ENCODE measurements at places on chromosomes 2 and 18. TPM values are rescaled to one million over a fixed set of nuclear protein-coding genes. Genes with fewer than 3 reads are reported as not detected.
A peak's percentile ranks its signal among the peaks of the same experiment; 100 is the strongest.

DNA sequence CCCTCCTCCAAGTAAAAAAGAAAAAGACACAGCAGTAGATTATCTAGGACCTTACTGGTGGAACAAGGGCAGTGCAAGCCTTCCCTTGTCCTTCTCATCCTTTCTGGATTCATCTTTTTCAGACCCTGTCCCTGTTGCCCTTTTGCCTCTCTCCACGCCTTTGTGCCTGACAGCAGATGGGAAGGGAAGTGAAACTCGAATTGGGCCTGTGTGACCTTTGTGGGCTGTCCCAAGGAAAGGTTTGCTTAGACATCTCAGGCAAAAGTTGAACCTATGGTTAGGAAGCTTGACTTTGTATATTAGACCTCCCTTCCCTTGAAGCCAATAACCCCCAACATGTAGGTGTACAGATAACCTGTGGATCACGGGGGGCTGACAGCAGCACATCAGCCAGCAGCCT is 185.3 kb downstream of the PRKCE start:
- no peak for DNase-seq

DNA sequence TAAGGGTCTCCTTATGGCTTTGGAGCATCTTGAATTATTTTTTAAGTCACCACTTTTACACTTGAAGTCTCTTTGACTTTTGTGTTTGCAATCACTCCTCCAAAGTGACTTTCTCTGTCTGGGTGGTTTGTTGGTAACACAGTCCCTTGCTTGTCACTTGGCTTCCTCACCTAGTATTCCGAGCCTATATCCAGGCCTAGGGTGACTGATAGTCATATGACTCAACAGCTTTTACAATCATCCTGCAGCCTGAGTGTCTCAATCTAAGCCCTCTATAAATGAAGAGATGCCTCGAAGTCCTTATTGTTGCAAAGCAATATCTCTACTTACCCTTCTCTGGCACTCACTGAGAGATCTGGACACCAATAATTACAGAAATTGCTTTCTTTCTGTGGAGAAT is 53.9 kb upstream of the SETBP1 start:
- no peak for DNase-seq

- DNase-seq, result no peak
Observed at GRCh38 chr18:40875101-40875615, 1079.9 kb upstream of the PIK3C3 start.

DNA sequence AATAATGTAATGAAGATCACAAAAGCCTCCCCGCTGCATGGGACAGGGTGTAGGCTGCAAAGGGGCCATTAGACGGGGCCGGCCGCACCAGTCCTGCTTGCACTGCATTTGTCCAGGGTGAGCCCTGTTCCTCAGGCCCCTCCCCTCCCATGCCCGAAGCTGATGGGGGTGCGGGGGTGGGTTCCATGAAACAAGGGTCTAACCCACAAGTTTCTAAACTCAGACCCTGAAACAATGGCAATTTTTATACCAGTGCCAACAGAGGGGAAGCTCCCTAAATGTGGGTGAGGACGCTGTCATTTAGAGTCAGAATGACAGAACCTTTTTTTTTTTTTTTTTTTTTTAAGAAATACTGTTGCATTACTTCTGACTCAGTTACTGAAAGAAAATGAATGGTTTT is 39.7 kb downstream of the HS6ST1 start:
- DNase-seq, result peak; percentile 9

DNA sequence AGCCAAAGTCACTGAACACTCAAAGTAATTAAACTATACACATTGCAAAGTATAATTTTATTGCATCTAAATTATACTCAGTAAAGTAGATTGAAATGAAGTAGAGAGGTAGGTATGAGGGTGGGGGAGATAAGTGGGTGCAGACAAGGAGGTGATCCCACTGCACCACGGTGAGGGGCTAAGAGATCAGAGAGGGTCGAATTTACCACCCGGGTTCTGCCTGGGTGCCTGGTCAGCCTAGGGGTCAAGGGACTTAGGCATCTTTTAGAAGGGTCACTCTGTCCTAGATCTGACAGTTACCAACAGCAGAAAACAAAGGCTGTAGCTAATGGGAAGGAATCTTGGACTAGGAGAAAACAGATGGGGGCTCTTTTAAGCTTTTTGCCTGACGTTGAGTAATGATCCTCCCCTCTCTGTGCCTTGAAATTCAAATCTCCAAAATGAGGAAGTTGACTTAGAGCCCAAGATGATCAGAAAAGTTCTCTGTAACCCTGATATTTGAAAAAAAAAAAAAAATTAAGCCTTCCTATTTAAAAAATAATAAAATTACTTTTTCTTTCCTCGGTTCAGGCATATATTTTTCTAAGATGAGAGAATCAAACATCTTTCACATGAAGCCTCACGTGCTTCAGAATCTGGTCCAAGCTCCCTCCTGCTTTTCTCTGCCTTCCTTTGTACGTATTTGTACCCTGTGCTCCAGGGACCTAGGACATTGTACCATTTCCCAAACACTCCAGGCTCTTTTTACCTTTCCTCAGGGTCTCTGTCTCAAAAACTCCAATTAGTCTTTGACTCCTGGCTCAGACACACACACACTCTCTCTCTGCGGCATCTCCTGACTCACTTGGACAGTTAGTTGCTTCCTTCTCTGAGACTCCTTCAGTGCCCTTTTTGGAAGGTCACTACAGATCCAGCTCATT is 353.9 kb downstream of the CYRIA start:
- no peak for DNase-seq

GRCh38 chr2:150166313-150167051 is 321.0 kb downstream of the RND3 start:
- DNase-seq, result no peak

GRCh38 chr2:24855022-24855622 is 61.9 kb downstream of the CENPO start:
- DNase-seq, result no peak

DNA sequence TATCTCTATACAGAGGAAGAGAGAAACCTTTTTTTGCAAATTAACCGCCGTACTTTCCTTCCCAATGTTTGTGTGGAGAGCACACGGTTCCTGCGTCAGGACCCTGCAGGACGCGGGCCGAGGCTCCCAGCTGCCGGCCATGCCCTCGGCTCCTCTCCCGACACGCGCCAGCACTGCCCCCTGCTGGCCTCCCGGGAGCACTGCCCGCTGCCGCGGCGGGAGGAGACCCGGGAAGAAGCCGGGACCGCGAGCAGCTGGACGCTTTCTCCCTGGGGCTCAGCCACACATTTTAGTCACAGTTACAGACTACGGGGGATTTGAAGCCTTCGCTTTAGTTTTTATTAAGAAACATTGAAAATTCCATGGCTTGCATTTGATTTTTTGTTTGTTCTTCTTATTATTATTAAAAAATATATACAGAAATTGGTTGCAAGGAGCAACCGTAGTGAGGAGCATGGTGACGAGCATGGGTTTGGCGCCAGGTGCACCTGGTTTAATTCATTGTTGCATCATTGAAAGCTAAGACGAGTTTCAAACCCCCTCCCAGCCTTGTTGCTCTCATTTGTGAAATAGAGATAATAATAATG is 401.2 kb downstream of the GALR1 start:
- peak; percentile 89 for DNase-seq

DNA sequence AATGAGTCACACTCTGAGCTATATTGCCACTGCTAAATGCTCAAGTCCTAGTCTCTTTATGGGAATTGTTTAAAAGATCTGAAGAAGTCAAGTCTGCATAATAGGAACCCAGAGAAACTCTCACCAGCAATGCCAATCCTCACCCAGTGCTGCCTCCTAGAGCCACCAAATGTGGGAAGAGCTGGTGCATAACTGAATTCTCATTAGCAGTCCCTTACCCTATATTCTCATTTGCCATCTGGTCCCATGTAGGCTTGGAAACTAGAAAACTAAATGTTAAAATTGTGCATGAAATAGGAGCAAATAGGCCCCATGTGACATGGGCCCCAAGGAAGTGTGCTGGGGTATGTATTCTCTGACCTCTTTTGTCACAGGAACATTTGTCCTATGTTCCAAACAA is 224.4 kb upstream of the SMAD2 start:
- no peak for DNase-seq

GRCh38 chr2:9160732-9161131 is 45.9 kb upstream of the ASAP2 start:
- peak; percentile 35 for DNase-seq

- DNase-seq, result no peak
Observed at GRCh38 chr2:204706939-204707338, 161.7 kb downstream of the PARD3B start.

- no peak for DNase-seq
Observed at GRCh38 chr18:29780816-29781215, 1261.7 kb downstream of the DSC3 start.

DNA sequence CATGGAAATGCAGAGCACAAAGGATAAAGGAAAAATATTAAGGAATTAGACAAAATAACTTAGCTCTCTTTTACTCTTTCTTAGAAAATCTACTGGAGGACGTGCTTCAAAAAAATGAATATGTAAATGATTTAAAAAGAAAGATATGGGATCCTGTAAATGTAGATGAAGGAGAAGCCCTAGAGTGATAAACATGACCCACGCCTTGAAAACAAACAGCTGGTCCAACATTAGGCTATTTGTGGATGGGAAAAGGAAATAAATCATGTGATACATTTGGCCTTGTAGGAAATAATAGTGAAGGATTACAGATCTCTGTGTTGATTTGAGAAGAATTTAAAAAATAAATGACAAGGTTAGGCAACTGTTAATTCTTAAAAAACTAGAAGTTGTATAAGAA is 492.1 kb upstream of the SLC39A10 start:
- DNase-seq, result no peak

GRCh38 chr2:216745453-216745852 is 50.1 kb upstream of the IGFBP5 start:
- DNase-seq, result no peak

DNA sequence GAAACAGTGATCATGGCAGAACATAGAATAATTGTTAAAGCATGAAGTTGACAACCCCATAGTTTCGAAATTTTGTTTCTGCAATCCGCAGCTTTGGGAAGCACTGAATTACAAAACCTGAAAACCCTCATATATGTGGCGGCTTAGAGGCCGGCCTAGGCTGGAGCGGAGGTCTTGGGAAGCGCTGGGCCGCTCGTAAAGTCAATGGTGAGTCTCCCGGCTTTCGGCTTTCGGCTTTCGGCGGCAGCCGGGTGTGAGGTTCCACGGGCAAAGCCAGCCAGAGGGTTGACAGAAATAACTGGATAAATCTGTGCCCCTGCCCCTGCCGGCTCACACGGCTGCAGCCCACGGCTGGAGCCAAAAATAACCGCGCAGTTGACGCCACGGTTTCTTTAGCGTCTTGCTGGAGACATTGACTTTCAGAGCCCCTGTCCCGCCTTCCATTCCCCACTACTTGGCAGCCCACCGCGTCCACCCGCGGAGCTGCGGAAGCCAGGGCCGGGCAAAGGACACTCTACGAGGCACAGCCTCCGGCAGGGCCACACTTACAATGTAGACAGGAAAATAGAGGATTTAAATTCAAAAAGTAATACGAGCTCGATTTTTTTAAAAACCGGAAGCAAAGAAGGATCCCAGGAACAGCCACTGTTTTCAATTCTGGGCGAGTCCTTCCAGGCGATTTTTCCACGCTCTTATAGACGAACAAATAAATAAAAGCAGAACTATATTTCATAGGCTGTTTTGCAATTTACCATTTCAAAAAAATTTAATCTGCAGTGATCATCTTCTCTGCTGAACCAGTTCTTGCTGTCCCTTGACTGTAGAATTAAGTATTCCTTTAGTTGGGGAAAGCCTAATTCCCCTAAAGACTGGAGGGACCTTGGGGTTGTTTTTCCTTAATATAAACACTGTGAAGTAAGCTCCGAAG is 28.3 kb upstream of the ATP6V1B1 start:
- DNase-seq, result no peak

DNA sequence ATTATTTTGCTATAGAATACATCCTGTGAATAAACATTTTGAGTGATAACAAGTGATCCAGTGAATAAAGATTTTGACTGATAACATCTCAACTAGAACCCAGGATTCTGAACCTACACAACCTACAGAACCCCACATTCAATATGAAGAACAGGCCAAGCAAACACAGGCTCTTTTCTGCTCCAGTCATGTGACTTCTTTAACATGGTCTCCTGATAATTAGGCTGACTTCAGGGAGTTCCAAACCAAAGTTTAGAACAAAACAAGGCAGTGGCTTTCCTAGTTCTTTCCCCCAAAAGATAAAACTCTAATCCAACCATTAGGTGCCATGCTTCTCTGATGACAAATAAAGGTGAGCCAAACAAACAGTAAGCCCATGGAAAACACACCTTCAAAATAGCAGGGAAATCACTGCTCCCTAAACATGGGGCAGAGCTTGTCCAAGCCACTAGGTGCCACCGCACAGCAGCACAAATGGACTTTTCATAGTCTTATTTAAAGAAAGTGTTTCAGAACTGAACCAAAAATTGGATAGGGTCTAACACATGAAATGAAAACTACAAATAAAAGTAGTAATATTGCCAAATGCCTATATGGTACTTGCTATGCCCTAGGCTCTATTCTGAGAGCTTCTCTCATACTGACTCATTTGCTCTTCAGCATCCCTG is 95.3 kb downstream of the EVA1A start:
- DNase-seq, result no peak

DNA sequence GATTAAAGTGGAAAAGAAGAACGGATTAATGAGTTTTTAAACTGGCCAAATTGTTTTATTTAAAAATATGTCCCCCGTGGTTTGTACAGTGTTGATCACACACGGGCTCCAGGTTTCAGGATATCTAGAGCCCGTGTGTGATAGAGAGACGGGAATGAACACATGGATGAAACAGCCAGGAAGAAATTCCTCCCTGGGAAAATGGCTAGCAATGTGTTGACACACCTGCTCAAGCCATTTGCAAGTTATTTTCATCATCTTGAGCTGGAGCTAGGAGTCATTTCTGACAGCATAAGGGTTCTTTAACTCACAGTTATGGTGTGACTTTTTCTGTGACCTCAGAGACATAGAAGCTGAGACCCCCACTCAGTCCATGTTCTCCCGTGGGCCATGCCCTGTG is 81.6 kb downstream of the LRRFIP1 start:
- DNase-seq, result no peak

DNA sequence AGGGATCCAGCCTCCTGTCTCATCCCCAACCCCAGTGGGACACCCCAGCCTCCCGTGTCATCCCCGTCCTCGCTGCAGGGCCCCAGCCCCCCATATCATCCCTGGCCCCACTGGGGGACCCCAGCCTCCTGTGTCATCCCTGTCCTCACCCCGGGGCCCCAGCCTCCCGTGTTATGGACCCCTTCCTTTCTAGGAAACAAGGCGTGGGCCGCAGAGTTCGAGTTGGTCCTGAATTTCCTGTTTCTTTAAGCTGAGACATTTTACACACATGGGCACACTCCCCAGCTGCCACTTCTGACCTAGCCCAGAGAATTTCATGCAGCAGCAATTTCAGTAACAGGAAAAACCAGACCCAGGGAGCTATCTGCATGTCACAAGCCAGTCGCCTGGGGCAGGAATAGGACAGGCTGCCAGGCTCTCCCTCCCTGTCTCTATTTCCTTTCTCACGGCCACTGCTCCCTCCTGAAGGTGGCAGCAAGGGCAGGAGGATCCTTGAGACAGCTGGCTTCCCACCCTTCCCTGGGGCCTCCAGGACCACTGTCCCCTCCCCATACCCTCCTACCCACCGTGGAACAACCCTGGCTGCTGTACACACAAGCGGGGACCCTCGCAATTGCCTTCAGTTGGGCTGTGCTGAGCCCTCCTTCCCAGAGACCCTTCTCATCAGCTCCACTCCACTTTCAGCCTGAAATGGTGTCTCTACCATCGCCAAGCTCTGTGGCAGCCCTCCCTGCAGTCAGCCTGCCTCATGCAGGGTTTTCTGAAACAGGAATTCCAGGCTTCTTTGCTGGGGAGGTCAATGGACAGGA is 141.9 kb upstream of the ID2 start:
- DNase-seq, result no peak

The EML6 gene
- total RNA-seq, result 2.5 TPM

The ALKAL2 gene
- 4.3 TPM for total RNA-seq

The MATN3 gene
- total RNA-seq, result 9.1 TPM

The MYO5B gene
- total RNA-seq, result 8.7 TPM

The TMEM163 gene
- 0.94 TPM for total RNA-seq

The DUSP2 gene
- total RNA-seq, result 5.8 TPM

The FAM124B gene
- total RNA-seq, result 4.4 TPM
